ENCODE measurements at places on chromosomes 4 and X.

- no peak for DNase-seq
These were observed 40.5 kb downstream of the ATP1B4 start for GRCh38 chrX:120402369-120402768.

GRCh38 chrX:149881081-149881711, at the start of gene MAGEA8:
Gene MAGEA8, plus strand, starts transcription at chrX:149881183. Its CDS starts 3,090 bp downstream, at chrX:149884273.
- DNase-seq = no peak

DNA sequence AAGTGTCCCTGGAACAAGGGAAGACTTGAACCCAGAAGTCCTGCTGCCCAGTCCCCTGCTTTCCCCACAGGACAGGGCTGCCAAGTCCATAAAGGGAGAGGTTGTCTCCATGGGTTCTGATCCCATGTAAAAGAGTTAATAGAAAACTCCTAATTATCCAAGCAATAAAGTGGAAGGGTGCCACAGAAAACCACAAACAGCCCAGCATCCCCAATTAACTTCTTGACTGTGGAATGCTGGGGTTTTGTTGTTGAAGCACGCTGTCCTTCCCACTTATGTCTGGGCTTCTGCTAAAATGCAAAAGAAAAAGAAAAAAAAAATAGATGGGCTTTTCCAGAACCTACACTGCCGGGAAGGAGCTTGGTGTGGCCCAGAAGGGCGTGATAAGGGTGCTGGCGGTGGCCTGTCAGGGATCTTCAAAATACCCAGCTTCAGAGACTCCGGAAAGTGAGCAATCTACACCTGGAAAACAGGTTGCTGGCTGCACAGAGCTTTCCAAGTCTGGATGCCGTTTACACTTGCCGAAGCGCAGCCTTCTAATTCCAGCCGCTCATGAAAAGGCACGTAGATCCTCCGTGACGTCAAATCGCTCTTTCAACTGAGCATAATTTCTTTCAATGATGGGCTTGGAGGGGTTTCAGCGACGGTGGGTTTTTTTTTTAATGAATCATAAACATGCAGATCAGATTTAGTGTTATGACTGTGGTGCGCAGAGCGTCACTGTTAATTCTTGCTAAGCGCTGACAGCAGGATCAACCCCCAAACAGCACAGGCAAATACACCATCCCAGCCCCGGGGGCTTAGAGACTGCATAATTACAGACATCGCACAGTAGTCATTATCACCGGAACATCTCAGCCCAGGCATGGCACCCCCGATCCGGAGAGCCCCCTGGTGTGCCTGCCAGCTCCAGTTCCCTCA, 197.6 kb downstream of the BCOR start:
- no peak for DNase-seq

- DNase-seq = no peak
These were observed 28.6 kb downstream of the TEX13A start for GRCh38 chrX:105191878-105192277.

- DNase-seq = no peak
These were observed 171.7 kb downstream of the PDGFRA start for GRCh38 chr4:54400802-54401201.

- no peak for DNase-seq
These were observed 74.9 kb downstream of the GPC3 start for GRCh38 chrX:133910539-133910938.

- peak; percentile 65 for DNase-seq
These were observed 118.0 kb downstream of the DRD5 start for GRCh38 chr4:9899306-9900055.

GRCh38 chr4:15469402-15470127, at the start of gene CC2D2A:
Gene CC2D2A, plus strand, starts transcription at chr4:15469882. Its CDS starts 6,051 bp downstream, at chr4:15475933.
- peak; percentile 60 for DNase-seq

GRCh38 chr4:89156174-89156914, 45.0 kb downstream of the TIGD2 start:
- DNase-seq = no peak

DNA sequence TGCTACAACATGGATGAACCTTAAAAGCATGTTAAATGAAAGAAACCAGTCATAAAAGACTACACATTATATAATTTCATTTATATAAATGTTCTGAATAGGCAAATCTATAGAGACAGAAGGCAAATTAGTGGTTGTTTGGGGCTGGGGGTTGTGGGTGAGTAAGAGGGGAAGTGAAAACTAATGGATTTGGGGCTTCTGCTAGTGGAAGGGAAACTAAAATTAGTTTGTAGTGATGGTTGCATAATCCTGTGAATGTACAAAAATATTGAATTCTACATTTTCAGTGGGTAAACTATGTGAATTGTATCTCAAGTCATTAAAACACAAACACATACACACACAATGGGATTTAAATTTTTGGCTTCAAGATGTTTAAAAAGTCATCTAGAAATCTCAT, 25.4 kb upstream of the LIMCH1 start:
- no peak for DNase-seq

GRCh38 chr4:138875891-138876608, 139.5 kb upstream of the NOCT start:
- DNase-seq = no peak

GRCh38 chr4:168273838-168274237, 44.7 kb downstream of the DDX60 start:
- DNase-seq = no peak

- peak; percentile 5 for DNase-seq
These were observed 65.6 kb downstream of the DCAF8L1 start for GRCh38 chrX:27915617-27916016.

DNA sequence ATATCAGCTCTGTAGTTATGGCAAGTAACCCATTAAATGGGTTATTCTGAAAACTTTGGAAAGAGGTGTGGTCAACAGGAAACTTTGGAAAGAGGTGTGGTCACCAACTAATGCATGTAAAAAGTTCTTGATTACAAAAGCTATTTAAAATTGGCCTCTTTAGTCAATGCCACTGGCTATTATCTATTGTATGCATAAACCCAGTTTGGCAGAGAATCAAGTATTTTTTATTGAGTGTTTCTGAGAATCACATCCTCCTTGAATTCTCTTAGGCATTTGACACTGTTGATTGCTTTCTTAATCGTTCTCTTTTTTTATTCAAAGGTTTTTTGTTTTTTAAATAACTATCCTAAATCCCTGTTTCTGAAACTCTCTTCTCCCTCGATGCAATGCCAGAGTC, 7.5 kb downstream of the P2RY4 start:
- no peak for DNase-seq

GRCh38 chrX:23637187-23637586, 30.1 kb upstream of the PRDX4 start:
- DNase-seq = no peak

GRCh38 chr4:147528054-147528453, 47.2 kb downstream of the EDNRA start:
- no peak for DNase-seq

DNA sequence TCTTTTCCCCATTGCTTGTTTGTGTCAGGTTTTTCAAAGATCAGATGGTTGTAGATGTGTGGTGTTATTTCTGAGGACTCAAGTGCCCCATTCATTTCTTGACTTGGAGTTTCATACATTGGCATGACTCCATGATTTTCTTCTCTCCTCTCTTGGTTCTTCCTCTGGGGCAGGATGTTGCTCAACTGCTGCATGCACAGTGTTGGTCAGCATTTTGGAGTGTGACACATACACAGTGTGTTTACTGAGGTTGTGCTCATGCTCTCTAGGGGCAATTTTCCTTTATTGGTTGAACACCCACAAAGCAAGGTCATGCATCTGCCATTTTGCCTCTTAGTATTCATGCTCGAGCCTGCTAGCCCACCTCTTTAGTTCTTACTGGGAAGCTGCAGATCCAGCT, 1993.8 kb downstream of the ARAP2 start:
- no peak for DNase-seq

DNA sequence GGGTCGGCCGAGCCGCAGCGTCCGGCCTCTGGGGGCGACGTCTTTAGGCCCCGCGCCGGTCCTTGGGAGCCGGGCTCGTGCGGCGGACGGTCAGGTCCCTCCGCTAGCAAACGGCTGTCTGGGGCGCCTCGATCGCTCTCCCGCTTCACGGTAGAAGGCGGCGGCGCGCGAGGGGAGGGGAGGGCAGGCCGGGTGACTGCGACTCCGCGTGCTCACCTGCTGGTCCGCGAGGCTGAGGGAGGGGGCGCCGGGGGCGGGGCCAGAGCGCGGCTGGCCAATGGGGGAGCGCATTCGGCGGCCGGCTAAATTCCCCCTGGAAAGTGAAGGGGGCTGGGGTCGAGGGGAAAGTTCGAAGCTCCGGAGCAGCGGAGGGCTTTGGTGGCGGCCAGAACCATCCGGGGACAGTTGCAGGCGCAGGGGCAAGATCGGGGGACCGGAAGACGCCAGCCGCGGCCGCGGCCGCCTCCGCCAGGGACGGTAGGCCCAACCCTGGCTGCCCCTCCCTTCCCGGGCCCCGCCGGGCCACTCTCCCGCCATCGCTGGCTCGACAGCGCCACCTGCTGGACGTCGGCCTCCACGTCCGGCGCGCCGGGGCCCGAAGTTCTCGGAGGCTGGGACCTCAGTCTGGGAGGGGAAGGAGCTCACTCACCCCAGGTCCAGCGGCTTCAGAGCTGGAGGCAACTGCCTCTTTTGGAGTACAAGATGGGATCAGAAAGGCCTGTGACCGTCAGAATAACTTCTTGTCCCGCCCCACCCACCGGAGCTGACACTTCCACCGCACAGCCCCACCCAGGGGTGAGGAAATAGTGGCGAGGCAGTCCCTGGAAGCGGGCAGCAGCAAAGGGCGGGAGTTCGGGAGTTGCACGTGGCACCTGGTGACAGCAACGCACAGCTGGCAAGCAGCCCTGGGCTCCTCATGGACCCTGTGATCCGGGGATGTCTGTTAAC, 49.9 kb downstream of the ELF4 start:
- DNase-seq = peak; percentile 74

DNA sequence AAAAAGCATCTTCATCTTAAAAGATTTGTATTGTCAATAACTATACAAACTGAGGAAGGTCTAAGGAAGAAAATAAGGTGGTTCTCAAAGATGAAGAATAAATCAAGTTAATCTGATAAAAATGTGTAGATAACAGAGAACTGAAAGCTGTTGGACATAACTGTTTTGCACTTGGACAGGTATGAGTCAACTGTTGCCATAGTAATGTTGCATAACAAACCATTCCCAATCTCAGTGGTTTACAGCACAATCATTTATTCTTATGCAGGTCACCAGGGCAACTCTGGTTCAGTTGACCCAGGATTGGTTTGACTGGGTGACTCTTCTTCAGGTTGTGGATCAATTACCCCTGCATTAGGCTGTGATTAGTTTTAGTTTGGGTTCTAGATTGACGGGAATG, 2197.7 kb downstream of the ARAP2 start:
- DNase-seq = no peak

DNA sequence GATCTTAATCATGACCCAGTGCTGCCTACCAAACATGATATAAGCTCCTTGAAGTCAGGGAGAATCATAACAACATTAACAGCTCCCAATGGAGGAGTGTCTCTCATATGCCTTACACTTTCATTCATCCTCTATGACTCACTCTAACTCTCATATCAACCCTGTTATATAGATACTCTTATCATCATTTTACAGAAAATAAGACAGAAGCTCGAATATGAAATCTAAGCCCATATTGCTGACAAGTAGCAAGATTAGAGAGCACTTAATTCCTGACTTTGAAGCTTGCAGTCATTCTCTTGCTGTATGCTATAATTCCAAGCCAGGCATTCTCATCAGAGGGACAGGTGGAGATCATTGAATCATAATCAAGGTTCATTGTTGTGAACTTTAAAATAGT, 476.7 kb upstream of the ATOH1 start:
- DNase-seq = no peak

- no peak for DNase-seq
These were observed 676.7 kb upstream of the LCORL start for GRCh38 chr4:18698119-18698883.

- peak; percentile 14 for DNase-seq
These were observed 60.3 kb upstream of the HSD17B10 start for GRCh38 chrX:53494436-53494835.

DNA sequence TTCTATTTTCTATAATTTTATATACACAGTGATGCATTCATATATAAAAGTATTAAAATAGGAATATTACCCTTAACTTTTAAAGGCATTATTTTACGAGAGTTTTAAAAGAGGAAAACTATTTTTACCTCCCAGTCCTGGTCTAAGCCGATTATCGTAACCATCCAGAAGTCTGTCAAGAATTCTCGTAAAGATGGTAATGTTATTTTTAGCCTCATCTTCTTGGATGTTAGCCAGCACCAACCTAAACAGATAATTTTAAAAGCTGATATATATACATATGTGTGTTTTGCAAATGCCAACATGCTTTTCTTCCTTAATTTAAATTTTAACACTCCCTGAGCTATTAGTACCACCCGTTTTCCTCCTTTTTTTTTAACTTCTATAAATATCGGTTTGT, 4.0 kb downstream of the GABRA2 start:
- no peak for DNase-seq

GRCh38 chr4:112939901-112940300, 109.6 kb upstream of the ANK2 start:
- DNase-seq = no peak

DNA sequence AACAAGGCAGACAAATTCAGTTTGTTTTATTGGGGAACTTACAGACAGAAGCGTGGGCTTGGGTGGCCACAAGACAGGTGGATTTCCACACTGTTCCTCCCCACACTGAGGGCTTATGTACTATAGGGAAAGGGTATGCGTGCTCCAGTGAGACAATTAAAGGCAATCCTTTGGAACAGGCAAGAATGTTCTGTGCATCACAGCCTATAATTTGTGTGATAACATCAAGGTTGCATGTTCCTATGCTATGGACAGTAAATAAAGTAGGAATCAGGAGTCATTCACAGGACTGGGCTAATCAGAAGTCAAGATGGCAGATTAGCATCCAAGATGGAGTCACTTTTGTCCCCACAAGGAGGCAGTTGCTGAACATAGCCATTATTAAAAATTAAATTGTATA, 84.6 kb upstream of the TRIM2 start:
- DNase-seq = no peak

DNA sequence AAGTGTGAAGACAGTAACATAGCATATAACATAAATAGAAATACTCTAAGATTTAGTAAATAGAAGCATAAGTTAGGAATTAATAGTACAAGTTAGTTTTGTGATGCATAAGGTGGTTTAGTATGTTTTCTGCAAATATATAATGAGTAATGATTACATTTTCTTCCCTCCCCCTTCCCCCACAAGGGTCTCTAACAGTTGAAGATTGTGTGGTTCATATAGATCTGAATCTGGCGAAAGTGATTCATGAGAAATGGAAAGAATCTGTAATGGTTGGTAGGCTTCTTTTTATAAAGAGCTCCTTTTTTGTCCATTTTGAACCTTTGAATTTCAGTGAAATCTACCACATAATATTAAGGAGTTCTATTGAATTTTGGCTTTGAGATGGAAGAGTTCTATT, 66.3 kb downstream of the N4BP2 start:
- no peak for DNase-seq

GRCh38 chrX:29902004-29902403, 313.4 kb upstream of the MAGEB2 start:
- no peak for DNase-seq

GRCh38 chr4:15378062-15378461, 49.8 kb upstream of the C1QTNF7 start:
- no peak for DNase-seq

- no peak for DNase-seq
These were observed 79.3 kb upstream of the C4orf50 start for GRCh38 chr4:6097581-6097980.

- no peak for DNase-seq
These were observed 135.1 kb upstream of the MBNL3 start for GRCh38 chrX:132623942-132624341.

- no peak for DNase-seq
These were observed 298.0 kb upstream of the FAT1 start for GRCh38 chr4:187021436-187022205.

GRCh38 chrX:53717205-53717604, 30.7 kb upstream of the HUWE1 start:
- DNase-seq = no peak

GRCh38 chr4:41590591-41590990, 52.6 kb downstream of the LIMCH1 start:
- DNase-seq = no peak
